Breast epithelium (tissue), 4 donors: ENCODE measurements at places on chromosomes 7 and 10. TPM values are rescaled to one million over a fixed set of nuclear protein-coding genes. Genes with fewer than 3 reads are reported as not detected.

- H3K27ac ChIP-seq: no peak overlapping the region
- DNase-seq: no peak
- H3K36me3 ChIP-seq: no peaks in the 10 kb centered on the region
- no peak overlapping the region for H3K4me3 ChIP-seq
Measured at GRCh38 chr7:87648316-87648715, 20.1 kb downstream of the RUNDC3B start.

DNA sequence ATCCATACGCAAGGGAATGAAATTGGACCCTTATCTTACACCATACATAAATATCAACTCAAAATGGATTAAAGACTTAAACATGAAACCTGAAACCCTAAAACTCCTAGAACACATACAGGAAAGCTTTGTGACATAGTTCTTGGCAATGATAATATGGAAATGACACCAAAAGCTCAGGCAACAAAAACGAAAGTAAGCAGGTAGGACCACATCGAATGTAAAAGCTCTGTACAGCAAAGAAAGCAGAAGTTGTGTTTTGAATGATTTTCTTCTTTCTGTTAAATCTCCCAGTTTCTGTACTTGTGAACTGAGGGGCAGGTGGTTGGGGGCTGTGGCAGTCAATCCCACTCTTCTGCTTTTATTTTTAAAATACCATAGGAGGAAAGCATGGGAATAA lies 368.4 kb upstream of the PODXL start:
- DNase-seq: no peak
- no peak overlapping the region for H3K4me3 ChIP-seq
- no peak overlapping the region for H3K27ac ChIP-seq
- H3K36me3 ChIP-seq: no peaks in the 10 kb centered on the region
- no peaks in the 10 kb centered on the region for H3K4me1 ChIP-seq

Gene WNT16
- not detected for total RNA-seq

GRCh38 chr7:28722684-28723083 lies 235.4 kb downstream of the TRIL start:
- DNase-seq: no peak
- no peak overlapping the region for H3K4me3 ChIP-seq
- no peaks in the 10 kb centered on the region for H3K4me1 ChIP-seq
- H3K27me3 ChIP-seq: no peaks in the 10 kb centered on the region
- no peak overlapping the region for H3K27ac ChIP-seq
- H3K36me3 ChIP-seq: no peaks in the 10 kb centered on the region

DNA sequence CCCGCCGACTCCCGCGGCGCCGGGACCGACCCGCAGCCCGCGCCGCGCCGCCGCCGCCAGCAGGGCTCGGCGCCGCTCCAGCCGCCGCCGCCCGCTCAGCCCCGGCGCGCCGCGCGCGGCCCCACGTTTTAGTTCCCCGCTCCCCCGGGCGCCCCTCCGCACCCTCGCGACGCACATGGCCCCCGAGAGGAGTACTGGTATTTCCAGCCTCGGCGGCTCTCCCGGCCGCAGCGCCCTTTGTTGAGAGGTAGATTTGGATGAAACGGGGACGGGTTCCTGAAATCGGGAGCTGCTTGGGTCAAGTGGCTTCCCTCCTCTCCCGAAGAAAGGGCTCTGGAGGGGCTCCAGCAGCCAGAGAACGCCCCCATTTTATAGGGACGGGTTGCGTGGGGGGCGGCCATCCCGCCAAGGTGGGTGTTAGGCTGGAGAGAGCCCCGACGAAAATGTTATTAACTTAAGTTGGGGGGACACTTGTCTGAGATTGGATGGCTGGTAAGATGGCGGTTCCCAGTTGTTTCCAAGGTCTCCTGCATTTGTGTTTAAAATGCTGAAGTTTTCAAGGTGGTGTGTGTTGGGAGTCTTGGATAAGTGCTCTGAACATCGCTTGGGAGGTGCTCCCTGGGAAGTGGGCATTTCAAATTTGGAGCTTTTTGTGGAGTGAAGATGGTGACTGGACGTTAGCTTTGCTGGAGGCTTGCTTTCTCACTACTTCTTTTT lies 1.2 kb downstream of the BMI1 start:
- no peaks in the 10 kb centered on the region for H3K4me1 ChIP-seq
- no peak overlapping the region for H3K27ac ChIP-seq
- H3K36me3 ChIP-seq: no peaks in the 10 kb centered on the region
- no peak for DNase-seq
- peaks cover 3% of the 10 kb centered on the region for H3K27me3 ChIP-seq

DNA sequence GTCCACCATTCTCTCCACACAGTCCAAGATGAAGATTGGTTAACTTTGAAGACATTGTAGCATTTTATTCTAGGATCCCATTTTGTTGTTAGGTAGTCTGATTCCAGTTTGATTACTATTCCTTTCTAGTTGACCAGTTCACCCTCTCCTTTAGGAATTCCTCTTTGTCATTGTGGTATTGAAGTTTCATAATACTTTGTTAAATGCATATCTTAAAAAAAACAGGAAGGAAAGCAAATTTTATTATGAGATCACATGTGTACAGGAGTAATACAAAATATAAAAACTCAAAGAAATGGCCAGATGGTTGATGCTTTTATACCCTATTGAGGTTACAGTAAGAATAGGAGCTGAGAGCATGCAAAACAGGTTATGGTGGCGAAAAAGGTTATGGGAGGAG lies 15.5 kb upstream of the SEMA3C start:
- H3K4me3 ChIP-seq: no peak overlapping the region
- no peaks in the 10 kb centered on the region for H3K27me3 ChIP-seq
- no peak overlapping the region for H3K27ac ChIP-seq
- no peaks in the 10 kb centered on the region for H3K36me3 ChIP-seq

DNA sequence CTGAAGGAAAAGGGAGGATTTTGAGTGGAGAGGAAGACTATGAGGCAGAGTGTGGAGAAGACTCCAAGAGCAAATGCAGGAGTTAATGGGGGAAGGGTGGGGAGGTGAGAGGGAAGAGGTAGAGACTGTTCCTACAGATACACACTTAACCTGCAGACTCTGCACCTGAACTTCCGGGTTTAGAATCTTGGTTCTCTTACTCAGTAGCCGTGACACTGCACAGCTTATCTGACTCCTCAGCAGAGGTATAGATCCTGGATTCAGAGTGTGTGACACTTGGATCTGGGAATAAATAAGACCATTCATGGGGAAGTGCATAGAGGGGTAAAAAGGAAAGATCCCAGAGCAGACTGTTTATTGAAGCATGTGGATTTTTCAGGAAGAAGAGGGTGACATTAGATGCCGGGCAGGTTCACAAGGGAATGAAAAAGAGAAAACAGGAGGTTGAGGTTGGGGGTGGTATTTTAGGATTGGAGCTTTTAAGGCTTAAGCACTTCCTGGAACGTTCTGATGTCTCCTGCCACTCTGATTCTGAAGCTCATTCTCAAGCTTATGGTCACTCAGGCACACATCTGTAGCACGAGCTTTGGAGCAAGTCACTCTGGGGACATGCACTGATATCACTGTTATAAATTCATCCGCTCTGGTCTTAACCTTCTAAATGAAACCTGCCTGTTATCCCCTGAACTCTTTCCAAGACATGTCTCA lies 5.7 kb upstream of the ZC3HAV1L start:
- DNase-seq: no peak
- H3K27ac ChIP-seq: no peak overlapping the region
- H3K36me3 ChIP-seq: no peaks in the 10 kb centered on the region
- no peaks in the 10 kb centered on the region for H3K4me1 ChIP-seq
- H3K4me3 ChIP-seq: no peak overlapping the region

- no peaks in the 10 kb centered on the region for H3K27me3 ChIP-seq
- H3K4me3 ChIP-seq: no peak overlapping the region
- H3K36me3 ChIP-seq: no peaks in the 10 kb centered on the region
- no peak overlapping the region for H3K27ac ChIP-seq
- DNase-seq: no peak
Measured at GRCh38 chr7:83532219-83532618, 116.7 kb downstream of the SEMA3E start.

Gene RBM20
- total RNA-seq: 3.1 TPM

- H3K36me3 ChIP-seq: no peaks in the 10 kb centered on the region
- peak overlapping the region; percentile 86 for H3K4me3 ChIP-seq
- H3K27me3 ChIP-seq: no peaks in the 10 kb centered on the region
- DNase-seq: no peak
Measured at GRCh38 chr10:112952282-112953173, 2.5 kb downstream of the TCF7L2 start.

Gene PTN
- total RNA-seq: 0.48 TPM

Gene KLLN
- total RNA-seq: 0.44 TPM

GRCh38 chr7:137266764-137267163 lies 76.8 kb downstream of the PTN start:
- no peaks in the 10 kb centered on the region for H3K4me1 ChIP-seq
- no peak overlapping the region for H3K27ac ChIP-seq
- H3K27me3 ChIP-seq: no peaks in the 10 kb centered on the region
- no peaks in the 10 kb centered on the region for H3K36me3 ChIP-seq

DNA sequence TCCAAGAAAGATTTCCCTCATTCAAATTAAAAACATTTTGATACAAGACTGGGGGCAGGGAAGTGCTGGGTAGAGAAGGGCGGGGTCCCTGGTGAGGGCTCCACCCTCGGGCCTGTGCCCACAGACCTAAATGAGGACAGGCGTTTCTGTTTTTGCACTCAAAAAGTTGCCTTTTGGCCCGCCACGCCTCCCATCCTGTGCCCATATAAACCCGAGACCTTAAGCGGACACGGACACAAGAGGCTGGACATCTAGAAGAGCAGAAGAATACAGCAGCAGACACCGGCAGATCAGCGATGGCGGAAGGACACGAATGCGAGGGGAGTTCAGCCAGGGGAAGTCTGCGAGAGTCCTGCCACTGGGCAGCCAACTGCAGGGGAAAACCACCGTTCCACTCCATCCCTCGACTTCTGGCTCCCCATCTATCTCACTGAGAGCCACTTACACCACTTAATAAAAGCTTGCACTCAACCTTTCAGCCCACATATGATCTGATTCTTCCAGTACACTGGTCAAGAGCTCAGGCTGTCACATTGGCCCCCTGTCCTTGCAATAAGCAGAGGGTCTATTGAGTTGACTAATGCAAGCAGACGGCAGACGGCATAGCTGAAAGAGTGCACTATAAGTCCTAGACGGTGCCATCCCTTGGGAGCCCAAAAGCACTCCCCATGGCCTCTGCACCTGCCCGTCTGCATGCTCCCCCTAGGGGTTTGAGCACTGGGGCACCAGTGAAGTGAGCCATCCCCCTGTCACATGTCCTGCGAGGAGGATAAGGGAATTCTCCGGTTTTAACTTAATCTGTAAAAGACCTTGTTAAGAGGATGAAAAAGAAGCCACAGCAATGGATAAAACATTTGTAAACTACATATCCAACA lies 181.8 kb upstream of the PRSS1 start:
- H3K36me3 ChIP-seq: no peaks in the 10 kb centered on the region
- H3K27ac ChIP-seq: no peak overlapping the region
- no peak for DNase-seq
- no peaks in the 10 kb centered on the region for H3K4me1 ChIP-seq

DNA sequence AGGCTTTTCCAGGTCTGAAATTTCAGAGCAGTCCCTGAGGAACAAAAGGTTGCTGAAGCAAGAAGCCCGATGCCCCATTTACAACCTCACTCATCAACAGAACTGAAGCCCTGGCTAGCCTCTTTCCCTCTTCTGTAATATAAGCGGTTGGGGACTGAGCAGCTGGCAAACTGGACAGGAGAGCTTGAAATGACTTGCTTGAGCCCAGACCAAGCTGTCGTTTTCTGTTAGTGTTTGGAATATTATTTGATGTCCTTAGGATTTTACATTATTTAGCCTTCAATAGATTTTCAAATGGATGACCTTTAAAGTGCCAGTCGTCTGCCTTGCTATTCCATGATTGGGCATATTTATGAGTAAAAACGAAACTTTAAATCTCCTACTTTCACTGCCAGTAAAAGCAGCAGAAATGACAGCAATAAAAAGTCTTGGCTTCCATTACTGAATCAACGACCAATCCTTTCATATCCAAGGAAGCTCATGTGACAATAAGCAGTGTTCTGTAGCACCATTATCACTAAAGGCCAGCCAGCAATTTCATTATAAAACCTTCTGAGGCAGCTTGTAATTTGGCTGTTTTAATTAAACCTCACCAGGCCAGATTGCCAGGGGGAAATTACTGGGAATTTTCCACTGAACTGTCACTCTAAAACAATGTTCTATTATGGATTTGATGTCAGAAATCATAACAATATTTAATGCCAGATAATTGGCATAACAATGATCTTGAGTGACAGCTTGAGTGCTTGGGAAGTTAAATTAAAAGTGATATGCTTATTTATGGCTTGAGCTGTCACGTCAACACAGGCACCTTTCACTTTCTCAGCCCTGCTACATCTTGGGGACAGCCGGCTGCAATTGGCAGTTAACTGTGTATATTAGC lies 85.9 kb downstream of the LSMEM1 start:
- H3K36me3 ChIP-seq: no peaks in the 10 kb centered on the region
- no peaks in the 10 kb centered on the region for H3K27me3 ChIP-seq
- H3K4me1 ChIP-seq: no peaks in the 10 kb centered on the region
- peak overlapping the region; percentile 32 for H3K4me3 ChIP-seq

Gene PALD1
- 7.5 TPM for total RNA-seq

DNA sequence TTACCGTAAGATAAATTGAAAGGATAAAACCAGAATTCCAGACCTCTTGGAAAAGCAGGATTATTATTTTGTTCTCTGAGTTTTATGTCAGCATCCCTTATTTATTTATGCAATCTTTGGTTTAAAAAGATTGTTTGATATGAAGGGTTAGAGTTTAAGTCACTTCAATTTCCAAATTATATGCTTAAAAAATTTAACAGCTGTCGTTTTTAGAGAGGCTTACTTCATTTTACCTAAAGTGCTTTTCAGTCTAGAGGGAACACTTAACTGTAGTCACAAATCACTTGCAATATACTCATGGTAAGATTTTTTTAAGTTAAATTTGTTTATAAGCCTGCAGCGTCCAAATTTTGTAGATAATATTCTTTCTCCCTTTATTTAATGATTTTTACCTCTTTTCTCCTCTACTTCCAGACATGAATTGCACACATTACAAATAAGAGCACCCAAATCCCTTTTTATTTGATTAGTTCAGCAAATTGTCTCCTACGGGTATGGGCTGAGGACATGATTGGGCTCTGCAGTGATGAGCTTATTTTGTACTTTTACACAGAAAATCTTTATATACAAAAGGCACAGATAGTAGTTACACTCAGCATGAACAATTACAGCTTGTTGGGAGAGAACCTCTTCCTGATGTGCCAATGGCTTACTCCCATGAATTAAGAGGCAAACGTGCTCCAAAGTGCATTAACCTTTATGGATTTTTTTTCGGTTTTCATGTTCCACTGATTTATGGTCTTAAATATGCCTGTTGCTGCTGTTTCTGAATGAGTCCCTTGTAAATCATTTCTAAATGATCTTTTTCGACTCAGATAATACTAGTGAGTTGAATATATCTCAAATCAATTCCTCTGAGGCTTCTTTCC lies 319.3 kb upstream of the LRGUK start:
- H3K36me3 ChIP-seq: no peaks in the 10 kb centered on the region
- no peaks in the 10 kb centered on the region for H3K4me1 ChIP-seq
- no peak overlapping the region for H3K27ac ChIP-seq

GRCh38 chr7:151924508-151924907 lies 31.7 kb upstream of the GALNTL5 start:
- no peak for DNase-seq
- H3K36me3 ChIP-seq: no peaks in the 10 kb centered on the region
- no peaks in the 10 kb centered on the region for H3K27me3 ChIP-seq

Gene TEX47
- not detected for total RNA-seq

Gene ENTPD1
- total RNA-seq: 18.4 TPM

GRCh38 chr7:12954380-12955033 lies 267.1 kb downstream of the ARL4A start:
- H3K36me3 ChIP-seq: no peaks in the 10 kb centered on the region
- no peaks in the 10 kb centered on the region for H3K4me1 ChIP-seq
- no peaks in the 10 kb centered on the region for H3K27me3 ChIP-seq
- H3K27ac ChIP-seq: peak overlapping the region; percentile 63
- DNase-seq: no peak
- no peak overlapping the region for H3K4me3 ChIP-seq

GRCh38 chr10:94878649-94879048 lies 59.8 kb upstream of the CYP2C9 start:
- no peaks in the 10 kb centered on the region for H3K27me3 ChIP-seq
- DNase-seq: no peak
- no peaks in the 10 kb centered on the region for H3K4me1 ChIP-seq
- no peaks in the 10 kb centered on the region for H3K36me3 ChIP-seq
- H3K27ac ChIP-seq: no peak overlapping the region
